ENCODE measurements at places on chromosomes 3 and 15.

DNA sequence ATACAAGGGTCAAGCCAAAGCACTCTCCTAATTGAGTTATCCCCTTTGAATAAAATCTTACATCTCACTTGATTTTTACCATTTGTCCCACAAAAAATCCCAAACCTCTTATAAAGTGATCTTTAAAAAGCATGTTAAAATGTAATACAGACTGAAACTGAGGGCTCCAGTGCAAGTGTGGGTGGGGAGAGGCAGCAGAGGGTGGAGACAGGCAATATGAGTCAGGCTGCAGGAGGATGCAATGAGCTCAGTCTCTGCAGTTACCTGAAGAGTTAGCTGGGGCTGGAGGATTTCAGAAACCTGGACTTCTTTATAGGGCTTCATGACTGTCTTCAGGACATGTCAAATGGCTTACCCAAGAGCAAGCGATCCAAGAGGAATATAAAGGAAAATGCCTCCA lies 14.2 kb upstream of the COLQ start:
- peak; percentile 55 for DNase-seq

GRCh38 chr3:3753416-3753815 lies 45.8 kb upstream of the LRRN1 start:
- no peak for DNase-seq

DNA sequence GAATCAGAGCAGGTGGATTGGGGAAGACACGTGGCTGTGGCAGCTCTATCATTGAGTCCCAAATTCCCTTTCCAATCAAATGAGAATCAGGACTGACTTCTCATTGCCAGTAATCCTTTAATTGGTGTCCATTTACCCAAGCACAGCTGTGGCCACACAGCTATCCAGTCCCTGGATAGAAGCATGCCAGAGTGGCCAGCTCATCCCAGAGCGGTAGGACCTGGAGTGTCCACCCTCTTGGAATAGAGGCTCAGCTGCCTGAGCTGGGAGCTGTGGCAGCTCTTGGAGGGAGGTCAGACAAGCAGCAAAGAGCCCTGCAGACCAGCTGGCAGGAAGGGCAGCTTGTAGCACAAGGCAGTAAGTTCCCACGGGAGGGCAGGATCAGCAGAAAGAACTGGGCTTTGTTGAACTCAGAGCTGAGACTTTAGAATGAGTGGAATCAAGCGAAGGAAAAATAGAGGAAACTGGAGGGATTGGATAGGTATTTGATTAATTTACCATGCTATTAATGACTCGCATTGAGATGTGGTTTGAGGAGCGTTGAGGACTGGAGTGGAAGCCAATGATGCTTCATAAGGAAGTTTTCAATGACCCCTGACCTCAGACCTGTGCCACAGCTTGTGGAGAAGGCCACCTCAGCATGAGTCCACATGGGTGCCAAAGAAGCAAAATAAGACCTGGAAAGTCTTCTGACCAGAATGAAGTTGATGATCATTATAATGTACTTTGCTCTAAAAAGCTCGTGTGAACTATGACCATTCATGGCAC lies 6.9 kb upstream of the ALPK3 start:
- DNase-seq: no peak

DNA sequence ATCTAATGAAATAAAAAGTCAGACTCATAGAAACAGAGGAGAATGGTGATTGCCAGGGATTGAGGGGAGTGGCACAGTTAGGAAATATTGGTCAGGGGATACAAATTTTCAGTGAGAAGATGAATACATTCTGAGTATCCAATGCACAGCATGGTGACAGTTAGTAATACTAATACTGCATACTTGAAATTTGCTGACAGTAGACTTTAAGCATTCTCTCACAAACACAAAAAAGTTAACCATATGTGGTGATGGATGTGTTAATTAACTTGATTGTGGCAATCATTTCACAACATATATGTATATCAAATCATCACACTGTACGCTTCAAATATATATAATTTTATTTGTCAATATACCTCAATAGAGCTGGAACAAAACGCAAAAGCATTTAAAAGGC lies 9.2 kb upstream of the COL6A6 start:
- no peak for DNase-seq

- DNase-seq: no peak
These were observed 844.7 kb upstream of the CFAP20DC start for GRCh38 chr3:59894425-59895121.

- no peak for DNase-seq
These were observed 115.4 kb upstream of the TPM1 start for GRCh38 chr15:62927196-62927595.

GRCh38 chr3:183015185-183015584 lies 34.8 kb upstream of the DCUN1D1 start:
- DNase-seq: no peak

DNA sequence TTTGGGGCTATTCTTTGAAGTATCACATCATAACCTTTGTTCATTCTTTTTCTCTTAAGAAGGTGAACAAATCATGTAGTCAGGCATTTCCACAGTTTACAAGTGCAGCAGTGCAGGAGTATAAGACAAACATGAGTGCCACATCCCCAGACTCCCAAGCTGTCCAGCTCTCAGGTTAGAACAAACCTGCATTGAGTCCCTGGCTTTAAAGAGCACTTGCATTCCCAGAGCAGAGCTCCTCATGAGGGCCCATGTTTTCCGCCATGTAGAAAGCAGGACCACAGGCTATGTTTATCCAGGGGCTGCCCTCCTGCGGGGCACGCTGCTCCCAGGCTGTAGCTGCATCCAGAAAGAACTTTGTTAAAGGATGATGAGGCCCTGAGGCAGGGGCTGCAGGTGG lies 267.7 kb downstream of the TLE3 start:
- no peak for DNase-seq

DNA sequence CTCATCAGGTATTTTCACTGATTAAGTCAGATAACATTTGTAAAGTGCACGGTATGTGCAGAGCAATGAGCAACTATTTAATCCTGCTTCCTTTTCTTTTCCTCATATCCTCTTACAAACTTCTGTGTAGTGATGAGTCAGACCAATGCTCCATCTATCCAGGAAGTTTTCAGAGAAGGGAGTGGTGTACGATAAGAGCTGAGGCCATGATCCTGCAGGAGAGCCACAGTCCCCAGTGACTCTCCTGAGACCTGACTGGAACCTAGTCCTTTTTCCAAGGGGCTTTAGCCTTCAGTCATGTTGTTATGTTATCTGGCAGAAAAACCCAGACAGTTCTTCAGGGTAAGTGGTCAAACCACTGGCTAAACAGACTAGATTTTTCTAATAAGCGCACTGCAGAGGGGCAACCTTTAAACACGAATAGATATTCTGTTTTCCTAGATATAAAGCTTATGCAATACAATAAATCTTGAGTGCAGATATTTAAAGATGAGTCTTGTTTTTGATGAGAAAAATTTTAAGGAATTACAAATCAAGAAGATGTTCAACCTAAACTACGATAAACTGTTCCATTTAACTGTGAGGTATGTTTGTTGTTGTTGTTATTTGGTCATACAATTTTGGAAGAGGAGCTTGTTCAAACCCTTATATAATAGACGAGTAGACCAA lies 110.5 kb upstream of the RAP2B start:
- DNase-seq: no peak

GRCh38 chr3:8482263-8482662 lies 19.4 kb upstream of the LMCD1 start:
- DNase-seq: no peak

DNA sequence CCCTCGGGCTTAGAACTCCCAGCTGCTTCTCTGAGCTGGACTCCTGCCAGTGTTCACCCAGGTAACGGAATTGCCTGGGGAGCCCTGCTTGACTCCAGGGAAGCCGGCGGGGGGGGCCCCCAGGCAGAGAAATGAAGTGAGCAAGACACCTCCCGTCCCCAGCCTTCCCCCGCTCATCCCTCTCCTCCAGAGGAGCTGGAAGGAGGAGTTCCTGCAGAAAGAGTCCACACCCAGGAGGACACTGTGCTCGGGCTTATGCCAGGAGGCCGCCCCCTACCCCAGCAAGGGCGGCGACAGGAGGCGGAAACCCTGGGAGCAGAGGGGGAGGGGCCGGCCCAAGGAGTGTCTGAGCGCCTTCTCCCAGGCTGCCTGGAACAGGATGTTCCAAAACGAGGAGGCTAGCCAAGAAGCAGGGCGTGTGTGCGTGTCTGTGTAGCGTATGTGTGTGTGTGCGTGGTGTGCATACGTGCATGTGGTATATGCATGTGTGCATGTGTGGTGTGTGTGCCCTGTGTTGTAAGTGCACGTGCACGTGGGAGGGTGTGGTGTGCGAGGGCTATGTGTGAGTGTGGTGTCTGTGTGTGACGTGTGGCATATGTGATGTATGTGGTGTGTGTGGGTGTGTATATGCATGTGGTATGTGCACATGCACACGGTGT lies 511.3 kb downstream of the SHQ1 start:
- DNase-seq: no peak

DNA sequence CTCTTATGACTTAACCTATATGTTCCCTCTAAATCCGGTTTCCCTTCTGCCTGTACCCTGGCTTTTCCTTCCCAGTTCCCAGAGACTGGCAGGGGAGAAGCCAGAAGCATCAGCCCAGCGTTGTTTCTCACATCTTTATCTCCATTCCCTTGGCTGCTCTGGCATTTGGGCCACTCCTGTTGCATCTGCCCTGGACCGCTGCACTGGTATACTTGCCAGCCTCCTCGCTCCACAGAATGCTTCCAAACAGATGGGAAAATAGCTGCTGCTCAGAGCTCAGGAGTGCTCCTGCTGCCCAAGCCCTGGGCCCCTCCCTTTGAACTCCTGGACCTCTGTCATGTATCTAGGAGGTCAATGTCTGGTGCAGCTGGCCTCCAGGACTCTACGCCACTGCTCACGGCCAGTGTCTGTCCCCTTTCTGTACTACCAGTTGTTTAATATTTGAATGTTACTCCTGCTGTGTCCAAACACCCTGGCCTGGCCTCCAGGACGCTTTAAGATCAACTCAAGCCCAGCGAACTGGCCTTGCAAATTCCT lies 6.8 kb downstream of the SPINT1 start:
- no peak for DNase-seq

DNA sequence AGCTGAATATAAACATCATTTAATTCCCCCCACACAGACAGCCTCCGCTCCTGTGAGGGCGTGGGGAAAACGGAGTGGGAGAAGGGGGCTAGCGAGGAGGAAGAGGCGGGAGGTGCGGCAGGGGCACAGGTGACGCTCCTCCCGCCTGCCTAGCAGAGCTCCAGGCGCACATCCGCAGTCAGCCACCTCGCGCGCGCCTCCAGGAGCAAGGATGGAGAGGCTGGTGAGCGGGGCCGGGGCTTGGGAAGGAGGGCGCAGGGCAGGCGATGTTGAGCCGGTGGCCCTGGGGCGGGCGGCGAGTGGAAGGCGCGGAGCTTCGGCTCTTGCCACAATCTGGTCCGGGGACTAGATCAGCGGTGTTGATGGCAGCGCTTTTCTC lies at the start of gene CD200:
Gene CD200 (plus strand): TSS at position 155 of the 379 bp plus-strand sequence. CDS start 57 bp downstream, at position 212.
- DNase-seq: peak; percentile 75

All from stimulated activated CD8-positive, alpha-beta memory T cell treated with anti-CD3 and anti-CD28 coated beads, Interleukin-4, amount 100 ng/mL, for 48 hours (primary cell).